ENCODE measurements at places on chromosomes 6 and 20. TPM values are rescaled to one million over a fixed set of nuclear protein-coding genes. Genes with fewer than 3 reads are reported as not detected.

DNA sequence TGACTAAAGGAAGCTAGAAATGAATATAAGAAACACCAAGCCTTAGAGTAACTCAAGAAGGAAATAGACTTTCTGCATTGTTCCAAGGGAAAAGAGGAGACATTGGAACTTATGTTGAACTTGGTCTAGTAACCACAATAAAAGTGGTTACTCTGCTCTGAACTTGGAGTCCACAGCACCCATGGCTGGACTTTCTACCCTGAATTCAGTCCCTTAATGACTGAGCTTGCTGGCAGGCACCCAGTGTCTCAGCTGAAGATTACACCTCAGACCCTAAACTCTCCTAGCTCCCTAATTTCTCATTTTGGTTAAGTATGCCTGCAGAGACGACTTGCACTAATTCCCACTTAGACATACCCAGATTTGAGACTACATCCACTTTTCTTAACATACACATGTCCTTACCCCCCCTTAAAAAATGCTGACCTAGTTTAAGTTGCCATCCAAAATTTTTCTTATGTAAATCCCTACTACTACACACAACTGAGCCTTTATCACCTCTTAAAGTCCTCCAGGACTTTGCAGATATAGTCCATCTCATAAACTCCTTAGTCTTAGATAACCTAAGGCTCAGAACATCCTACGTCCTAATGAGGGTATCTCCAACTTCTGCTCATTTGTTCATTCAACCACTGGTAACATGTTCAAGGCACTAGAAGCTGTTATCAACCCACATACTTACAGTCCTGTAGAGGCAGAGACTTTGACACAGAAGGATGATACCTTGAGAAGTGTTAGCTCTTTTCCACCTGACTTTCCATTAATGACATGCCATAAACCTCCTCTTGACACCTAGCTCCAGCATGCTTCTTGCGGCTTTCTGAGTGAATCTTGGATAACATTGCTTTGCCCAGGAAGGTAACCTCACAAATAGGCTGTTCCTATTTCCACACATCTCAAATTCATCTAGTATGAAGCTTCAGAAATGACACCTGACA, 129.8 kb downstream of the ALDH8A1 start:
- no peaks in the 10 kb centered on the region for H3K27me3 ChIP-seq
- H3K36me3 ChIP-seq: no peaks in the 10 kb centered on the region
- H3K4me3 ChIP-seq: no peak overlapping the region
- no peak for DNase-seq
- H3K27ac ChIP-seq: no peak overlapping the region
- no peaks in the 10 kb centered on the region for H3K4me1 ChIP-seq

DNA sequence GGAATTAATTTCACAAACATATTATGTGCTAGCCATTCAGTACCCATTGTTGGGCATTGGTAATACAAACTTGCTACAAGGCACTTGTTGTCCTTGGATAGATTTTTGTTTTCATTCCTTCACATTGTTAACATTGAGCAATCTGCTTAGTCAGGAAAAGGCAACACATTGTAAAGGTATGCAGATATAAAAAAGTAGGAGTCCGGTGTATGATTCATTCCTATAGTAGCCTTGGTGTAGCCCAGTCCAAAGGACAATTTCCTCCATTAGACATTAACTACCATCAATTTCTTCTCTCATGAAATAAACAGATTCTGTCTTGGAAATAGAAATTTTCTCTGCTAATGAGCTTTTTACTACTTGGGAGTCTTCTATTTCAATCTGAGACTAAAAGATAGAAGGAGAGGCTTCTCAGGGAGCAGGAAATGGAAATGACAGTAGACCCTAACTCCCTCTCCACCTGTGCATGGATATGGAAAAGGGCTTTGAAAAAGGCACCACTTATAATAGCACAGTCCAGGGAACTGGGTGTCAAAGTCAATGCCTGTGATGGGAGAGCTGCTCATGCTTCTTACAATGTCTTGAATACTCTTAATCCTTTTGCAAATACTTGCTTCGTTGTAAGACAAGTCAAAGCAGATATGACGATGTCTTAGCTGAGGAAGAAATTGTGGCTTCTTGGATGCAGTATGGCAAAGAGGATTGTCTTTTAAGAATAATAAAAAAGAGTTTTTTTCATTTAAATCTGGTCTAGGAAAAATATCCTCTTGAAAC, 369.4 kb upstream of the CITED2 start:
- no peak for DNase-seq
- no peaks in the 10 kb centered on the region for H3K4me1 ChIP-seq
- no peaks in the 10 kb centered on the region for H3K36me3 ChIP-seq
- no peaks in the 10 kb centered on the region for H3K27me3 ChIP-seq
- H3K4me3 ChIP-seq: no peak overlapping the region
- H3K27ac ChIP-seq: no peak overlapping the region

GRCh38 chr6:112232845-112233256, 21.5 kb downstream of the LAMA4 start:
- H3K4me3 ChIP-seq: peak overlapping the region; percentile 26
- DNase-seq: no peak
- no peaks in the 10 kb centered on the region for H3K27me3 ChIP-seq
- peaks cover 3% of the 10 kb centered on the region for H3K4me1 ChIP-seq

- H3K4me3 ChIP-seq: peak within 1 kb of the TSS; percentile 33
- DNase-seq: peak; percentile 75
These were observed at the start of gene GRIK2 for GRCh38 chr6:101393251-101393828. Gene GRIK2, plus strand, starts transcription at chr6:101393708.

DNA sequence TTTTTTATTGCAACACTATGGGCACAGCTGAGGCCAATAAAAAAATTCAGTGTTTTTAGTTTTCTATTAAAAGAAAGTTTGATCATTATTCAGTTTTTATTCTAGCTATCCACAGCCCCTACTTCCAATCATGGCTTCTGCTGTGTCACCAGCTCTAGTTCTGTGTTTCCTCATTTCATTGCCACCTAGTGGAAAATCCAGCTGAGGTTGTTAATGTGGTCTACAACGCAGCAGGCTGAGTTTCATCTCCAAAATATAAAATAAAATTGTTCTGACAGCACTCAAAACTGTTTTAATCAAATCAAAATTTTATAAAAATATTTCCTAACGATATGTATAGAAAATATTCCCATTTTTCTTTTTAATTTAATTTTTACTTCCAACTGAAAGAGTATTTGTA, 13.6 kb downstream of the COL9A1 start:
- H3K27me3 ChIP-seq: no peaks in the 10 kb centered on the region
- DNase-seq: no peak
- no peaks in the 10 kb centered on the region for H3K4me1 ChIP-seq
- H3K4me3 ChIP-seq: no peak overlapping the region

GRCh38 chr6:15937602-15938001, 191.3 kb upstream of the MYLIP start:
- H3K27me3 ChIP-seq: no peaks in the 10 kb centered on the region
- no peak for DNase-seq
- no peaks in the 10 kb centered on the region for H3K4me1 ChIP-seq
- H3K36me3 ChIP-seq: no peaks in the 10 kb centered on the region

DNA sequence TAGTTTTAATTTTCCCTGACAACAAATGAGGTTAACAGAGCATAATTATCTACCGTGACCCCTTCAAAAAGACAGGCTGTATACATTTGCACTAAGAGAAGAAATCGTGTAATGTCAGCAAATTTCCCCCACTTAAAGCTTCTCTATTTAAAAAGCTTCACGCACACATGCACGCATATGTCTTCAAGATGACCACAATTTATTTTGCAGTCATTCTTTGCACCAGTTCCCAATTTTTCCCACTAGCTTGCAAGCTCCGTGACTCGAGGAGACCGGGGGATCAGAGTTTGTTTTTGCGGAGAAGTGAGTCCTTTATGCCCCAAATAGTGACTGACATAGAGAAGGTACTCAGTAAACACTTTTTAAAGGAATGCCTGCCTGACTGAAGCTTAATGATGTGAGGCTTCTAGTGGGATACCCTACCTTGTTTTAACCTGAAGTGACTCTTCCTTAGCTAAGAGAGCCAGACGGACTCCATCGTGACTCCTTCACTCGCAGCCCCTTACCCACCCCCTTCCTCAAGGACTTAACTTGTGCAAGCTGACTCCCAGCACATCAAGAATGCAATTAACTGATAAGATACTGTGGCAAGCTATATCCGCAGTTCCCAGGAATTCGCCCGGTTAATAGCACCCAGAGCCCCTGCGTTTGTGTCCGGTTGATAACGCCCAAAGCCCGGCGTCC, 9.3 kb upstream of the NQO2 start:
- no peaks in the 10 kb centered on the region for H3K27me3 ChIP-seq
- no peak for DNase-seq
- no peaks in the 10 kb centered on the region for H3K4me1 ChIP-seq
- H3K27ac ChIP-seq: peak overlapping the region; percentile 62
- H3K4me3 ChIP-seq: peak overlapping the region; percentile 94
- H3K36me3 ChIP-seq: no peaks in the 10 kb centered on the region

- no peaks in the 10 kb centered on the region for H3K27me3 ChIP-seq
- no peak overlapping the region for H3K4me3 ChIP-seq
- no peaks in the 10 kb centered on the region for H3K4me1 ChIP-seq
These were observed 3.9 kb upstream of the TIAM2 start for GRCh38 chr6:154991207-154991606.

DNA sequence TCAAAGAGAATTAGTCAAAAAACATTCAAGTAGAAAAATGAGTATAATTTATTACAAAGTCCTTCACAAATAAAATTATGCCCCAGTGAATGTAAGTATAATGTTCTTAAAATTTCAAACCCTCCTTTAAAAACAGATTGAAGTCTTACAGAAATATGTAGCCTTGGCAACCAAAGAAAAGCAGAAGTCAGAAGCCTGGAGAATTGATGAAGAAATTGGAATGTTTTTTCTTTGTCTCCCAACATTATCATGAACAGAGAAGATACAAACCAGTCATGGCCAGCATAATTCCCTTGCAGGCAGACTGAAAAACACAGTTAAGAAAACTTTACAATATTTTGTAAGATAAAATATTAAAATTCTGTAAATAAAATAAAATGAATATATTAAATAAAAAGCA, 221.9 kb downstream of the TBC1D32 start:
- H3K36me3 ChIP-seq: no peaks in the 10 kb centered on the region
- no peak for DNase-seq
- H3K27ac ChIP-seq: no peak overlapping the region
- no peaks in the 10 kb centered on the region for H3K4me1 ChIP-seq

GRCh38 chr20:63457737-63458136, 14.7 kb downstream of the KCNQ2 start:
- H3K27me3 ChIP-seq: no peaks in the 10 kb centered on the region
- no peaks in the 10 kb centered on the region for H3K36me3 ChIP-seq
- no peaks in the 10 kb centered on the region for H3K4me1 ChIP-seq
- H3K4me3 ChIP-seq: no peak overlapping the region

DNA sequence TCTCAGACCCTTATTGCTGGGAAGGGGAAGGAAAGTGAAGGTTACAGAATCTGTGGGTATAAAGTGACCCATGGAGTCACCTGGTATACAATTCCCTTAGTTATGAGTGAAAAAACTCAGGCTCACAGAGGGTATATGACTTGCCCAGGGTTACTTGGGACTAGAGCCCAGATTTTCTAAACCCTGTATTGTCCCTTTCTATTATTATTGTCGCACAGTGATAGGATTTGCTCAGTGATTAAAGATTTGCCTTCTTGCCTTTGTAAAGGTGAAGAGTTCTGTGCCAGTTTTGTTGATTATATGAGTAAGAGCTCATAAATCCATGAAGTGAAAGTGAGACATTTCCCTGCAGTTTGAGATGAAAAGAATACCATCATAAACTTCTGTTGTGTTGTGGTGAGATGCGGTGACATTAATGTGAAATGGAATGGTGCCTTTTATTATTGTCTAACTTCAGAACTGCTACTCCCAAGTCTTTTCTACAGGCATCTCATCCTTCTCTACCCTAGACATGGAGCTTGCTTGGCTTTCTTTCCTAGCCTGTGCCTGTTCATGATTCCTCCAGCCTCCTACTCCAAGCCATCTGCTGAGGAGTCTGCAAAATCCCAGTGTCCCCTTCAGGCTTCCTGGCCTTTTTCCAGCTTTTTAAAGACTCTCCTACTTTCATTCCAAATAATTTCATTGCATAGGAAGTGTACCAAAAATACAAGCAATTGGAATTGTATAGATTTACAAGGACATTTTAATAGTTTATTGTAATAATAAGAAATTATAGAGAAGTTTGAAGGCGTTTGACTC, 33.5 kb upstream of the ADIG start:
- H3K27me3 ChIP-seq: no peaks in the 10 kb centered on the region
- peaks cover 25% of the 10 kb centered on the region for H3K36me3 ChIP-seq
- no peak overlapping the region for H3K27ac ChIP-seq

DNA sequence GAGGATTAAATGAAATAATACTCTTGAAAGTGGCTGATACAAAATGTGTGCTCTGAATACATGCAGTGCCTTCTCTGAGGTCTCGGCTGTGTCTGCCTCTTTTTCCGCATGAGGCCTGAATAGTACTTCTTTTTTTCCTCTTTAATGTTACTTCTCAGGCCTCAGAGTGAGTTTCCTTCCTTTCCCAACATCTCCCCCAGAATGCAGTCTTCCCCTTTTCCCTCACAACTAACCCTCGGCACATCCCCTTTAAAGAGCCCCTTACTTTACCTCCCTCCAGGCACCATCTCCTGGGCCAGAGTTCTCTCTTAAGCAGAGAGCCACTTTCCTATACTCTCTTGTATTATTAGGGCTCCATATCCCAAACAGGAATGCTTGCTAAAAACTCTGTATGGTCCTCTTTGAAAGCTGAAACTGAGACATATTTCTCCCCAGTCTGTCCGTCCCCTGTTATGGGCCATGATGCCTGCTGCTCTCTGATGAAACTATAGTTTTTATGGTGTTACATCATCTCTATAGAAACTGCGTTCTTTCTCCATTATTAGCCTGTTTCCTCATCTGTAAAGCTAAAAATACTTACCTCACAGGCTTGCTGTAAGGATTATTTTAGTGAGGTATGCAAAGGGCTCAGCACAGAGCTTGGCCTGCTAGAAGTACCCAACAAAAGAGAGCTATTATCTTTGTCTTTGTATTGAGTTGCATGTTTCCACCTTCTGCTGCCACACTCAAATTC, 2.3 kb downstream of the PLAGL2 start:
- DNase-seq: no peak
- H3K4me3 ChIP-seq: no peak overlapping the region
- no peaks in the 10 kb centered on the region for H3K27me3 ChIP-seq
- H3K36me3 ChIP-seq: no peaks in the 10 kb centered on the region

GRCh38 chr20:33419140-33419974, 18.0 kb upstream of the CDK5RAP1 start:
- no peaks in the 10 kb centered on the region for H3K27me3 ChIP-seq
- no peaks in the 10 kb centered on the region for H3K36me3 ChIP-seq
- H3K4me1 ChIP-seq: peaks cover 4% of the 10 kb centered on the region
- H3K27ac ChIP-seq: peak overlapping the region; percentile 55
- H3K4me3 ChIP-seq: no peak overlapping the region

GRCh38 chr6:8839626-8840025, 404.3 kb upstream of the SLC35B3 start:
- no peak overlapping the region for H3K27ac ChIP-seq
- no peaks in the 10 kb centered on the region for H3K27me3 ChIP-seq
- DNase-seq: no peak
- H3K4me3 ChIP-seq: no peak overlapping the region
- no peaks in the 10 kb centered on the region for H3K36me3 ChIP-seq

GRCh38 chr20:43057317-43057716, 132.4 kb downstream of the PTPRT start:
- DNase-seq: no peak
- H3K36me3 ChIP-seq: no peaks in the 10 kb centered on the region
- no peaks in the 10 kb centered on the region for H3K4me1 ChIP-seq
- no peak overlapping the region for H3K4me3 ChIP-seq

The TSPO2 gene
- total RNA-seq: not detected

The TPD52L2 gene
- 110 TPM for total RNA-seq

The ZFP57 gene
- not detected for total RNA-seq

The WFDC10B gene
- total RNA-seq: not detected

The LY6G5C gene
- 1.2 TPM for total RNA-seq

The SOX18 gene
- total RNA-seq: 43.2 TPM

The HLA-DRB5 gene
- 127 TPM for total RNA-seq
